ENCODE measurements at places on chromosomes 16 and 17. TPM values are rescaled to one million over a fixed set of nuclear protein-coding genes. Genes with fewer than 3 reads are reported as not detected.

Gene AURKB
- 31.5 TPM for polyA plus RNA-seq

Gene CBFA2T3
- 2.5 TPM for polyA plus RNA-seq

Gene SMTNL2
- 59.0 TPM for polyA plus RNA-seq

Gene CLEC18A
- polyA plus RNA-seq = 66.5 TPM

Gene SOCS7
- 19.4 TPM for polyA plus RNA-seq

Gene UTS2R
- polyA plus RNA-seq = 0.30 TPM

Gene CCP110
- 21.4 TPM for polyA plus RNA-seq

Gene ABR
- 48.5 TPM for polyA plus RNA-seq
